GM23248 (cell line): ENCODE measurements at places on chromosomes 2 and 18.

- no peak for DNase-seq
Measured at GRCh38 chr2:66583881-66584280, 149.0 kb downstream of the MEIS1 start.

- DNase-seq, result no peak
Measured at GRCh38 chr18:70382017-70382416, 93.2 kb downstream of the SOCS6 start.

GRCh38 chr2:134460583-134460998, 206.7 kb downstream of the MGAT5 start:
- peak; percentile 66 for DNase-seq

DNA sequence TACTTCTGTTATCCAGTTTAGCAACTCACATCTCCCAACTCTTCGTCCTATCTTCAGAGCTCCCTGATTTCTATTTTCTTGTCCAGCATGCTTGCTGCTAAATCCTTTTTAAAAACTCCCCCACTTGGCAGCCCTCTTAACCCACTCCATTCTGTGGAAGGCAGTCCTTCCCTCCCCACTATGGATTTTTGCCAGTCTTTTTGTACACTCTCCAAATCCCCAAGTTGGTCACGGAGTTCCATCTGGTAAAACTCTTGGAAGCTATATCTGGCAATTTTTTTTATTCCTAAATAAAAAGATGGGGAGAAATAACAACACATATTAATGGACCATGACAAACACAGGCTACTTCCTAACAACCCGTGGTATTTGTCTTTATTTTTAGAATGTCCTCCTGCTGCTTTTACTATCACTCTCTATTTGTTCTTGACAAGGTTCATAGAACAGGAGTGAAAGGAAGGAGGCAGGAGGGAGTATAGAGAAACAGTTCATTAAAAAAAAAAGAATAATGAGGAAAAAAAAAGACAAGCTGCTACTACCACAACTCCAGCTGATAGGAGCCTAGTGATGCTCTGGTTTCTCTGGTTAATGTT, 120.0 kb upstream of the THSD7B start:
- DNase-seq, result no peak

GRCh38 chr18:26901020-26901419, 35.5 kb upstream of the AQP4 start:
- DNase-seq, result no peak

DNA sequence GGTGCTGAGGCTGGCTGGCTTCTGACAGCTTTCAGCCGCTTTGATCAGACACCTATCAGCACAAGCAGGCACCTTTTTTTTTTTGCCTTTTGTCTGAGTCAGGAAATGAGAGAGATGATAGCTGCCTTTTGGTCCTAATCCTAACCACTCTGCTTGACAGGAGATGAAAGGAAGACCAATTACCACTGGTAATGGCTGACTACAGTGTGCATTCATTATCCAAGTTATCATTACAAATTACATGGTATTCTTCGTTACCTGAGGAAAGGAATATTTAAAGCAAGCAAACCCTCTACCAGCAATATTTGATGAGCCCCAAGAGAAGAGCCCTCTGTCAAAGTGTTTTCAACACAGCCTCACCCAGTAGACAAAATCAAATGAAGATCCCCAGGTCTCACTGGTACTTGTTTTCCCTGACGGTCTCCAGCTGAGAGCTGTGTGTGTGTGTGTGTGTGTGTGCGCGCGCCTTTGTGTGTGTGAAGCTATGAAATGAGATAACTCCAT, 925.7 kb downstream of the DCDC2C start:
- DNase-seq, result no peak

- no peak for DNase-seq
Measured at GRCh38 chr18:4384932-4385331, 70.2 kb downstream of the DLGAP1 start.

GRCh38 chr2:203600286-203600685, 65.2 kb upstream of the RAPH1 start:
- DNase-seq, result no peak

GRCh38 chr2:142840436-142840835, 37.0 kb upstream of the KYNU start:
- no peak for DNase-seq

GRCh38 chr2:10448576-10449485, 704 bp upstream of the ODC1 start:
- peak; percentile 72 for DNase-seq

- no peak for DNase-seq
Measured at GRCh38 chr2:191512216-191512835, 165.6 kb upstream of the NABP1 start.

- DNase-seq, result no peak
Measured at GRCh38 chr2:162938387-162938786, 99.8 kb upstream of the KCNH7 start.

- DNase-seq, result no peak
Measured at GRCh38 chr2:14330884-14331283, 301.6 kb upstream of the LRATD1 start.

DNA sequence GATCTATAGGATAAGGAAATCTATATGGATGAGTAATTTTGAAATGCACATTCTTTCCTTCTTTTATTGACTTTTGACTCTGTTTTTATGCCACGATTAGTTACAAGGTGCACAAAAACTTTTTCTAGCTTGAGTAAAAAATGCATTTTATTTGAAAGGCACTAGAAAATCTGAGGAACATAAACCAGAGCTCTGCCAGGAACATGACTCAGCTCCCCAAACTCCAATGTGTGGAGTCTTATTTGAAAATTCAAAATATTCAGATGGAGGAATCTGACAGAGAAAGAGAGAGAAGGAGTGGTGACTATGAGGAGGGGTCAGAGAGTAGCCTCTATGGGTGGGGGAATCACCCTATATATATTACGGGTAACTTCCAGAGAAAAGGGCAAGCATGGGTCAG, 231.0 kb downstream of the DCC start:
- DNase-seq, result no peak

GRCh38 chr2:55567298-55567697, 47.8 kb downstream of the CFAP36 start:
- DNase-seq, result no peak

DNA sequence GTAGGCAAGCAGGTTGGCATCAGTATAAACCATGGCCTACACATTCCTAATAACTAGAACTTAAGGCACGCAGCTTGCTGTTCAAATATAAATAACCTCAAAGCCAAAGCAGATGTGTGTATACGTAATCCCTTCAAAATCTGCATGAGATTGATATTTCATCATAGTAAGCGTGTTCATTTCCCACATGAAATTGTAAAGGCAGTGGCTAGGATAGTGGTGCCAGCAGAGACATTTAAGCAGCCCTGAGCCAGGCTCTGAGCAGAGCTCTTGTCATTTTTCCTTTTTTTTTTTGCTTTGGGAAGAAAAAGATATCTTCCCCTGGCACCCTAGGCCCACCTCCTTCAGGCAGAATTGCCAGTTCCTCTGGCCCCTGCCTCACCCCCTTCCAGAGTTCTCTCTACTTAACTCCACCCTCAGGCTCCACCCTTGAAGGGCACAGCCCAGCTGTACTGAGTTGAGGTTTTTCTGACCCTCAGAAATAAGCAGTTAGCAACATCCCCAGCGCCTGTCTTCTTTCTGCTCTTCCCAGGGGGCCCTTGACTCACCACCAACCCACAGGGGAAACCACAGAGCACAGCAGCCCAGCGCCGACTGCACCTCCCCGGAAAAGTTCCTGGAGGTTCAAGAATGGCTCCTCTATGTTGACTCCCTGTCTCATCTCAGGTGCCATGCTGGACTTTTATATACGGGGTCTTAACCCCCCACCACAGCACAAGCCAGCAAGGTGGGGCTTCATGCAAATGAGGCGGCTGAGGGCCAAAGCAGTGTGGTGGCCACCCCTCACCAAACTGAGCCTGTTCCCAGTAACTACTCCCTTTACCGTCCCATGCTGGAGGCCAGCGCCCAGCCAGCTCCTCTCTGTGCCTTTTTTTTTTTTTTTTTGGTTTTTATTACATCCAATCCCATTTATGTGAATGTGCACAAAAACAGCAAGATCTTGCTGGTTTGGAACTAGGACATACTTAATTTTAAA, 84.7 kb downstream of the EHD3 start:
- DNase-seq, result peak; percentile 88

- no peak for DNase-seq
Measured at GRCh38 chr18:62436636-62437234, 86.1 kb upstream of the ZCCHC2 start.

DNA sequence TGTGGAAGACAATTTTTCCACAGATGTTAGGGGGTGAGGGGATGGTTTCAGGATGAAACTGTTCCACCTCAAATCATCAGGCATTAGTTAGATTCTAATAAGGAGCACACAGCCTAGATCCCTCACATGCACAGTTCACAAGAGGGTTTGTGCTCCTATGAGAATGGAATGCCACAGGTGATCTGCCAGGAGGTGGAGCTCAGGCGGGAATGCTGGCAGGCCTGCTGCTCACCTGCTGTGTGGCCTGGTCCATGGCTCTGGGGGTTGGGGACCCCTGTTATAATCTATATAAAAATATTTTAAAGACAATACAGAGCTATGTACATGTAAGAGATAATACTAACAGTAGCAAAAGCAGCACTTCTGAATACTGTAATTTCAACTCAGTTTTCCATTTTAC, 19.2 kb downstream of the CWC22 start:
- DNase-seq, result no peak

DNA sequence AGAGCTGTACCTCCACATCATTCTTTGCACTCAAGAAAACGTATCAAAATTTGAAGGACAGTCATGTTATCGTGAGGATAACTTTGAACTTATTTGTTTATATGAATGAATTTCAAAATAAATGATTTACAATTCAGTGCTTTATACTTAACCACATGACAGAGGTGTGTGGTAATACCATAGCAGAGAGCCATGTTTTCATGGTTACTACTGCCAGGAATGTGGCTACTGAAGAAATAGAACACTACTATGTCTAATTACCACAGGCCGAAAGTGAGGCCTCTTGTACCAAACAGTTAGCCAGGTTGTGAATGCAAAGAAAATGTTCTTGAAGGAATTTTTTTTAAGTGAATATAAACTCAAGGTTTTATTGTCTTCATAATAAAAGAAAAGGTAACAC, 49.2 kb downstream of the AAK1 start:
- DNase-seq, result peak; percentile 35

GRCh38 chr2:232377319-232377718, 1.2 kb upstream of the ALPP start:
- no peak for DNase-seq

DNA sequence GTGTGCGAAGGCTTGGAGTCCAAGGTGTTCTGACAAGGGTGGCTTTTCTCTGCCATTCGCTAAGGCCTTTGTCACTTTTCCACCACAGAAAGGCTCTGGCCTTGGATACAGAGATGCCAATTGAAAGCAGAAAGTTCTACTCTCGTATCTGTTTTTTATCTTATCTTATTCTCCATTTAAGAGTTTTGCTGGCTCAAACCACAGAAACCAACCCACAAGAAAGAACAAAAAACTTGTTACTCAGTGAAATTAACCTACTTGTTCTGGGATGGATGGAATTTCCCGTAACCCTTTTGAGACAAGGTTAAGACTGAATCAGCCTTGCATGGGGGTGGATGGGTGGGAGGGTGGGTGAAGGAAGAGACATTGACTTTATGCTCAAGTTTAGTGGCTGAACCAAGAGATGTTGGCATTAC, 221.7 kb downstream of the CDH20 start:
- no peak for DNase-seq

- DNase-seq, result peak; percentile 75
Measured at GRCh38 chr2:10546975-10547391, 98.9 kb upstream of the ODC1 start.

DNA sequence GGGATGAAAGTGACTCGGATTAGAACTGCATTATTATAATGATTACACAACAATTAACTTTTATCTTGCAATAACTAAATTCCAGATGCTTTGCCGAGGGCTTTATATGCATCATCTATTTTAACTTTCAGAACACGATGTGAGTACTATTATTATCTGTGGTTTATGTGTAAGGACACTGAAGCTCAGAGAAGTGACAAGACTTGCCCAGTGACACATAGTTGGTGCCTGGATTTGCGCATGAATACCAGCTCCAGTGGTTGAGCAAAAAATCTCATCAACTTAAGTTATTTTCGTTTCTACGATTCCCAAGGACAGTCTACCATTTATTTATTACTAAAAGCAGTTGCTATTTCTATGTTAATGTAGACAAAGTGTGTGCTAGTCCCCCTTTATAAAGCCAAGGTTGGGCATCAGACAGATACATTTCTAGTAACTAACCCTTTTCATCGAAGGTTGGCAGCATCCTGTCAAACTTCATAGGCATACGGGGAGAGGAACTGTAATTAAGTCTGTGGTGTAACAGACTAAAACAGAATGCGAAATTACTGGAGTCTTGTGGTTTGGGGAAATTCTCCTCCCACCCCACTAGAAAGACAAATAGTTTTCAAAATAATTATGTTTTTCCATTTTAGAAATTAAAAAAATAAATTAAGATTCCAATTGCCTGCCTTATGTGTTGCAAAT, 73.2 kb upstream of the BOD1L2 start:
- no peak for DNase-seq
